ENCODE measurements at places on chromosomes 11 and 22.
A peak's percentile ranks its signal among the peaks of the same experiment; 100 is the strongest.

DNA sequence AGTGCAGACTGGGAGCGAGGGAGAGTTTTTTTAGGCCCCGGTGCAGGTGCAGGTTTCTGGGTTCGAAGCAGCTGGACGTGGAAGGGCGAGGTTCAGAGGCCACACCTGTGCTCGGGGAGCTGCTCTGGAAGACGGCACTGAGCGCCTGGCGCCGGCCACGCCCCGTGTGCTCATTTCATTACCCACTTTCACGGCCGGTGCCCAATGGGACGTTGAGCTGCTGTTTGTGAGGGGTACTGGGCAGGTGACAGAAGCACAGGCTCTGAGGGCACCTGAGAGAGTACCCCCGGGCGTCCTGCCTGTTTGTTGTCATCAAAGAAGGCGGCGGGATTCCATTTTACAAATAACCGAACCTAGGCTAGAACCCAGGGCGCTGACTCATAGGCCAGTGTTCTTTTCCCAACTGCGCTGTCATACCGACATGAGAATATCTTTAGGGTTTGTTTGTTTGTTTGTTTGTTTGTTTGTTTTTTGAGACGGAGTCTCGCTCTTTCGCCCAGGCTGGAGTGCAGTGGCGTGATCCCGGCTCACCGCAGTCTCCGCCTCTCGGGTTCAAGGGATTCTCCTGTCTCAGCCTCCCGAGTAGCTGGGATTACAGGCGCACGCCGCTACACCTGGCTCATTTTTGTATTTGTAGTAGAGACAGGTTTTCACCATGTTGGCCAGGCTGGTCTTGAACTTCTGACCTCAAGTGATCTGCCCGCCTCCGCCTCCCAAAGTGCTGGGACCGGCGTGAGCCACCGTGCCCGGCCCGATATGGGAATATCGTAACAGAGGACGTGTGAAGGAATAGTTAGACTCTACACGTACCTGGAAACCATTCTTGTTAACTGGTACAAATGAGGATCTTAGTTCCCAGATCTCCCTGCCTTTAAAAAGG lies 16.6 kb upstream of the SPTBN2 start:
- DNase-seq = peak; percentile 31

- DNase-seq = no peak
These were observed 10.6 kb downstream of the MSANTD4 start for GRCh38 chr11:106011481-106011880.

DNA sequence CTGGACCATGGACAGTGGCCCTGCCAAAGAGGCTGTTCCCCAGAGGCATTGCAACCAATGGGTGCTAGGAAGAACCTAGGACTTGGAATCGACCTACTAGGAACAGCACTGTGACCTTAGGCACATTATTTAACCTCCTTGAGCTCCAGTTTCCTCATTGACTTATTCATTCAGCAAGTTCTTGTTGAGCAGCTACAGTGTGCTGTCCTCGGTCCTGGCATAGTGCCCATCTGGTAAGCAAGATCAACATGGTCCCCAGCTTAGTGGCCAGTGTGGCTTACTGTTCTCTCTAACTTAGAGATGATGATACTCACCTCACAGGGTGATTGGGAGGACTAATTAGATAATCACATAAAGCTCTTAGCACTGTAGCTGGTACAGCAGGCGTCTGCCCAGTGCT lies 8.2 kb downstream of the ABCG4 start:
- no peak for DNase-seq

GRCh38 chr22:24146194-24146616 lies 35.1 kb upstream of the SUSD2 start:
- peak; percentile 22 for DNase-seq

GRCh38 chr11:65487467-65488272 lies 11.2 kb upstream of the MALAT1 start:
- no peak for DNase-seq

DNA sequence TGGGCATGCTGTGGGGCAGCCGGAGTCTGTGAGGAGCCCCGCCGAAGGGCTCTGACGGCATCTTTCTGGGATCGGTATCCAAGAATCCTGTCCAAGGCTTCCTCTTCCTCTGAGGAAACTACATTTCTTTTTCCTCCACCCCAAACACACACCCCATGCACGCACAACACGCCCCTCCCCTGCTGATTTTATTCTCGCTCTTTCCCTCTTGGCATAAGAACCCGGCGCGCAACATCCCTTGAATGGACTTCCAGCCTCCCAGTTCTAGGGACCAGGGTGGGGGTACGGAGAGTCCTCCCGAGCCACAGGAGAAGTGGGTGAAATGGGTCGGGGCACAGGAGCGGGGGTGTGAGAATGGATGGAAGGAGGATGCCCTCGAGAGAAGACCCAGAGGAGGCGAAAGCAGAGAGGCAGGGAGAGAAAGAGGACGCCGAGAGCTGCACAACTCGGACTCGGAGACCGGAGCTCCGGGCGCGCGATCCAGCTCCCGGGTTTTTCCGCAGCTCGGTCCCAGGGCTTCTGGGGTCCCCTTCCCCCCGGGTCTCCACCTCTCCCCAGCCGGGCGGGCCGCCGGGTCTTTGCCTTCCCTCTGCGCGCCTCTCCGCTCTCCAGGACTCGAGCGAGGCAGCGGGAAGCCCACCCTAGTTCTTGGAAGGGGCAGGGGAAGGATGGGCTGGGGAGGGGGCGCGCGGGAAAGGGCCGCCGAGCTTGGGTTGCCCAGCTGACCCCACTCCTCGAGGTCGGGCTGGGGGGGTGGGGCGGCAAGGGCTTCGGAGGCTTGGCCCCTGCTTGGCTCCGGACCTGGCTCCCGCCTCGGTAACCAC lies 1.5 kb upstream of the LARGE1 start:
- no peak for DNase-seq

DNA sequence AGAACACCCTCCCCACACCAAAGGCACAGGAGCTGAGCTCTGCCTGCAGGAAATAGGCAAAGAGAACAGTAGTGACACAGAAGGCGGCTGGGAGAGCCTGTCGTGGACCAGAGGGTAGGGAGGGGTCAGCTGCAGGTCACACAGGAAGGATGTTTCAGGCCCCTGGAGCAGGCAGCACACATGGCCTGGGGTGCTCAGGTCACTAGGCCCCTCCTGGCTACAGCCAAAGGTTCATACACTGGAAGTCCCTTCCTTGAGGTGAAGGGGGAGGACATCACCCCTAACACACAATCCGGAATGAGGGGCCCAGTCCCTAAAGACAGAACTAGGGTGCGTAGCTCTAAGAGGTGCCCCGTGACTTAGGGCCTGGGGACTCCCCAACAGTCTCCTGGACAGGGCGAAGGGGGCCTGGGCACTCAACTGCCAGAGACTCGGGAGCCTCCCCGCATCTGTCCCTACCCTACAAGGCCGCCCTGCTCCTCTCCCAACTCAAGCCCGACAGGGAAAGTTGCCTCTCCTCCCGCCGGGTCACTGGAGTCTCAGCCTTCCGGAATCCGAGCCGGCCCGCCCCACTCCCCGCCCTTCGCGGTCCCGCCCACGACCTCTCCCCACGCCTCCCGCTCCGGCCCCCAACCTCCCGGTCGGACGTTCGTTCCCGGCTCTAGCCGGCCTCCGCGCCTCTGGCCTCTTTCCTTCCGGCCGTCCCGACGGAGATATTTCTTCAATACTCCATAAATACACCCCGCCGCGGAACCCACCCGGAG lies at the start of gene CYB5R2:
CYB5R2 (minus strand) TSS at position 541 of the 764 bp plus-strand sequence. CDS start 675 bp downstream, outside the sequence.
- no peak for DNase-seq

DNA sequence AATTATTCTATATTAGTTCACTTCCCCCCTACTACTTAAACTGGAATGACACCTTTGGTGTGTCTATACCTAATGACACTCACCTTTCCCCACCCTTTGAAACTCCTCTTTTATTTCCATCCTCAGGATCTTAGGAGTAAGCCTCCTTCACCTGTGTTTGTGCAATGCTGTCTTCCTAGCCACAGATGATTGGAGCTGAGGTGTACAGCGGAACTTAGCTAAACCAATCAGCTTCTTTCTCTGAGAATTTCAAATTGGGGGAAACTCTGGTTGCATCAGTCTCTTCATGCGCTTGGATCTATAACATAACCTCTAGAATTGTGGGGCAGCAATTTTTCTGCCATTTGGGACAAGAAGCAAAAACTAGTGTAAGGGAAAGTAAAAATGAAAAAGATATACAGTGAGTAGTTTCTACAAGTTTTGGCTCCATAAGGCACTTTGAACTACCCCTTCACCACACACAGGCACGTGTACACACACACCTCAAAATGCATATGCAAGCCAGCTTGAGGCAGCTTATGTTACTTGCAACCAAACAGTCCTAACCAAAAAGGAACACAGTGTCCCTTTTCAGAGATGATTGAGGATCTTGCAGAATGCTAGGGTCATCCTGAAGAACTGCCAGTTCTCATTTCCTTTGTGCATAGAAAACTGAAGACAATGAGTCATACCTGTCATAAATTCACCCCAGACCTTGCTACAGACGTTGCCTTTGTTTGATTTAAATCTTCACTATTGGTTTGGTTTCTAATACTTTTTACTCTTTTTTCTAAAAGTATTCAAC lies 36.0 kb upstream of the LDLRAD3 start:
- DNase-seq = no peak

GRCh38 chr11:31069447-31070205 lies 299.9 kb downstream of the DCDC1 start:
- DNase-seq = no peak

DNA sequence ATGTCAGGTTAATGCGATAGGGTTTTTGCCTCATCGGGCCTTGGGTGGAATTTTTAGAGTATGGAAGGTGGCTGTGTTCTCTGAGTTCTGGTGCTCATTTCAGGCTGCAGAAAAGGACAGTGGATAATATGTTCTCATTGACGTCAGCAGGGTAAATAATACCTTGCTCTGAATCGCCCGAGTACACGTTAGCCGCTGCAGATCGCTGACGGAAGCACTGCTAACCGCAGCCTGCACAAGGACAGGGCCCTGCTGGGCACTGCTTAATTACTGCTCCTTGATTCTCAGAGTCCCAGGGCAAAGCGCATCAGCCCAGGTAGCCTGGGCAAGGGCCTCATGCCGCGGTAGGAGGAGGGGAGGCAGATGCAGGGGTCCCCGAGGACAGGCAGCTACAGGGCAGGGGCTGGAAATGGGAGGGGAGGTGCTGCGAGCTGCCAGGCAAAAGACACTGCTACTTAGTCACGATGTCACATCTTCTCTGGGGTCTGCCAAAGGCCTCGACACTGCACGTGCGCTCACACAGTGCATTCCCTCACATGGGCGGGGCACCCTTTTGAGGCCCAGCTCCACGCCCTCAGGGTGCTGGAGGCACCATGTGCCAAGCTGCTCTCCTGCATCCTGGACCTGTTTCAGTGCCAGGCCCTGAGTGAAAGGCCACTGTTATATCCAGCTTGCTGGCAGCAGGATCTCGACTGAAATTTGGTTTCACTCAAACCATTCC lies 35.2 kb downstream of the PPP2R1B start:
- no peak for DNase-seq

DNA sequence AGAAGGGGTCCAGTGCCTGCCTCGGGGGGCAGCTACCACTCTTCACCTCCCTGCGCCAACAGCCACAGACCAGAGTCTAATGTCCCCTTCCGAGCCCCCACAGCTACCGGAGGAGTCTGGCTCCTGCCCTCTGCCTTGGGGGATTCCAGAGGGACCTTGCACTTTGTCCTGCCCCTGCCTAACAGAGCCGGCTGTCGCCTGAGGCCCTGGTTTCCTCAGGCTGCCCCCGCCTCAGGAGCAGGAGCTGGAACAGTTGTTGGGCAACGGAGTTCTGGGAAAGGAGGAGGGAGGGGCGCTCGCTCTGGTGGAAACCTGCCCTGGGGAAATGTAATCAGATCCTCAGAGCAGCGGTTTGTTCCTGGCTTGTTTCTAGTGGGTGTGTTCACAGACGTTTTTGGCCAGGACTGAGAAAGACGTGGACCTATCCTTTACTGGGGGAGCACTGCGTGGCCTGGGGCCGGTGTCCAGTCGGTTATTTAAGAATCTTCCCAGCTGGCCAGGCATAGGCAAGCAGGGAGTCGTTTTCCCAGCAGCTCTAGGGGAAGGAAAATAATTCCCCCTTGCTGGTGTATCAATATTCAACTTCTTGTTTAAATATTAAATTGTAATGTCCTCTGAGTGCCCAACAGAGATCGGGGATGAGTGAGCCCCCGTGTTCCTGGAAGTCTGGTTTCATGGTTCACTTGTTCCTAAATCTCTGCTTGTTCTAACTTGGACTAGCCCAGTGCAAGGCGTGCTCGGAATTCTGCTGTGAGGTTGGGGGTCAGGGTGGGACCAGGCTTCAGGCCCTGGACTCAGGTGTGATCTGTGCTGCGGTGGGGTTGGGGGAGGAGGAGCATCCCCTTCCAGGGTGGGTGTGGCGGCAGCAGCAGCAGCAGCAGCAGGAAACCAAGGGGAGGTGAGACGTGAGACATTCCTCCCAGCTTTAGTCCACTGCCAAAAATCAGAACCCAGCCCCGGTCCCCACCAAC lies 32.1 kb downstream of the A4GALT start:
- DNase-seq = no peak

- no peak for DNase-seq
These were observed 137.8 kb upstream of the UBASH3B start for GRCh38 chr11:122517403-122518379.

DNA sequence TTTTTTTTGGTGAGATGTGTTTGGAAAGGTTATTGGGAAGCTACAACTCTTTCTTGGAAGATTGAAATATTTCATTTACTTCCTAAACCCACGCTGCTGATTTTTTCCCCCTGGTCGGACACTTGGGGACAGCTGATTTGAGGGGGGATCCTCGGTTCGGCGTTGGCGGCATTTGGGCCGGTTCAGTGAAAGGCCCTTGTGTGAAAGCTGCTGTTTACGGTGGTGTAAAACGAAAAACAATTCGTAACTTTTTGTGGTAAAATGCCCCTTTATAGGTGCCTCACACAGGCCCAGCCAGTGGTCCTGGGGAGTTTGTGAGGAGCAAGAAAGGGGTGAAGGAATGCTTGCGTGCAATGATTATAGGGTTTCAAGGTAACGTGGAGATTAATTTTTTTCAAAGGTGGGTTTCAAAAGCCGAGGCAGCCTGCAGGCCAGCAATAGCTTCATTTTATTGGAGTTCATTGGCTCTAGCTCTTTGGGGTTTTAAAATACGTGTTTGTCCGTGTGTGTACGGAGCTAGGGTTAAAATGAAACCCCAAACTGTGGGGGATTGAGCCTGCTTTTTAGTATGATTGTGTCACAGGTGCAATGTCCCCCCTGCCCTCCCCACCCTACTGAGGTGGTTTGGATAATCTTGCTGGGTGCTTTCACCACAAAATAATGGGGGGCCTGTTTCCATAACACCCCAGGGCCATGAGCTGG lies 77.2 kb upstream of the PPARA start:
- no peak for DNase-seq

DNA sequence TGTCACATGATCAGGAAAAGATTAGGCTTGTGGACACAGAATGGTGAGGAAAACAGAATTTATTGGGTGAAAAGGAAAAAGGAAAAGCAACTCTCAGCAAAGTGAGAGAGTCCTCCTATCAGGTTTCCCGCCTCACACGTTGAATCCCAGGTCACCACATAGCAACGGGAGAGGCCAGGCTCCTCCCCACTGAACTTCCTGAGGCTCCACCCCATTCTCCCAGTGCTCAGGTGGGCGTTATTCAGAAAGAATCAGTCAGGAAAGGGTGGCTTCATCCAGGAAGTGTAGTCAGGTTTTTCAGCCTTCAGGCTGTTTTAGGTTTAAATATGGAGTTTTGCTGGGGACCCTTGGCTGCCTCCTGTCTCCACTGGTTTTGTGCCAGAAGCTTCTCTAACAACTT lies 66.9 kb downstream of the SPON1 start:
- no peak for DNase-seq

All from activated T-cell treated with anti-CD3 and anti-CD28 coated beads for 1 hour (primary cell).